GM04504 (cell line): ENCODE measurements at places on chromosomes 6 and 20.

GRCh38 chr6:44058617-44059358 lies 68.5 kb downstream of the MRPL14 start:
- DNase-seq, result peak; percentile 95

- DNase-seq, result no peak
Observed at GRCh38 chr6:12602951-12603672, 113.5 kb upstream of the PHACTR1 start.

DNA sequence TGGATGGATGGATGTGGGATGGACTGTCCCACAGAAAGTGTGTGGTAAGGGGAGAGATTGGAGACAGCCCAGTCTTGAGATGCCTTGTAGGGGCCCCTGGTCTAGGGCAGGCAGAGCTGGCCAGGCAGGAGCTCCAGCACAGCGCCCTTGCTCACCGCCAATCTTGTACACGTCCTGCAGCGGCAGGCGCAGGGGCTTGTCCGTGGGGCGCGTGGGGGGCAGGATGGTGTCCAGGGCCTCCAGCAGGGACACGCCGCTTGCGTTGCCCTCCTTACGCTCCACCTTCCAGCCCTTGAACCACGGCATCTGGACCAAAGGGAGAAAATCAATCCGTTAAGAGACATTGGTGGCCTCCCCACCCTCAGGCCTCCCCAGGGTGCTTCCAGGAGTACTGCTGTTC lies 5.9 kb downstream of the EEF1A2 start:
- DNase-seq, result no peak

- DNase-seq, result no peak
Observed at GRCh38 chr20:47762699-47763268, 22.5 kb downstream of the SULF2 start.

DNA sequence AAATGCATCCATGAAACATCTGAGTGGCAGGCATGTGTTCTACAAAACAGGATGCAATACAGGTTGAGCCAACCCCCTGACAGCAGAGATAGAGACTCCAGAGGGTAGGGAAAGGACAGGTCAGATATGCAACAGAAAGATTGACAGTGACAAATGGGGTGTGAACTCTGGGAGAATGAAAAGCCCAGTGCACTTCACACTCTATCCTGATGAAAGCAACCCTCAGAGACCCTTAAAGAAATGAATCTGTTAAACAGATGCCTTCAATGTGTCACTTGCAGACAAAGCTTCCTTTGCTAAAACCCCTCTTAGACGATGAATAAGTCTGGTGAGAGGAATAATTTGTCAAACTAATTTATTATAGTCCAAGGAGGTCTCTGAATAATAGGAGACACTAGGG lies 89.9 kb downstream of the RFPL4B start:
- DNase-seq, result no peak

DNA sequence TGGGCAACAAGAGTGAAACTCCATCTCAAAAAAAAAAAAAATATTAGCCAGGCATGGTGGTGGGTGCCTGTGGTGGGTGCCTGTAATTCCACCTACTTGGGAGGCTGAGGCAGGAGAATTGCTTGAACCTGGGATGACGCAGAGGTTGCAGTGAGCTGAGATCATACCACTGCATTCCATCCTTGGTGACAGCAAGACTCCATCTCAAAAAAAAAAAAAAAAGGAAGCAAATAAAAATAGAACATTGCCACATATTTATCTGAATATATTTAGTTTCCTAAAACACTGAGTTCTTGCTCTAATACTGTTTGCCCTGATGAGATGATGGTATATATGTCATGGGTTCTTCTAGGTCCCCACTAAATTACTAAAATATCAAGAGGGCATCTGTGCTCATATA lies 28.4 kb downstream of the CASP8AP2 start:
- no peak for DNase-seq

GRCh38 chr6:105769197-105769596 lies 316.9 kb upstream of the PRDM1 start:
- no peak for DNase-seq
